ENCODE measurements at places on chromosomes 11 and 22.

GRCh38 chr22:42707496-42707895, 13.2 kb downstream of the A4GALT start:
- no peak for DNase-seq

DNA sequence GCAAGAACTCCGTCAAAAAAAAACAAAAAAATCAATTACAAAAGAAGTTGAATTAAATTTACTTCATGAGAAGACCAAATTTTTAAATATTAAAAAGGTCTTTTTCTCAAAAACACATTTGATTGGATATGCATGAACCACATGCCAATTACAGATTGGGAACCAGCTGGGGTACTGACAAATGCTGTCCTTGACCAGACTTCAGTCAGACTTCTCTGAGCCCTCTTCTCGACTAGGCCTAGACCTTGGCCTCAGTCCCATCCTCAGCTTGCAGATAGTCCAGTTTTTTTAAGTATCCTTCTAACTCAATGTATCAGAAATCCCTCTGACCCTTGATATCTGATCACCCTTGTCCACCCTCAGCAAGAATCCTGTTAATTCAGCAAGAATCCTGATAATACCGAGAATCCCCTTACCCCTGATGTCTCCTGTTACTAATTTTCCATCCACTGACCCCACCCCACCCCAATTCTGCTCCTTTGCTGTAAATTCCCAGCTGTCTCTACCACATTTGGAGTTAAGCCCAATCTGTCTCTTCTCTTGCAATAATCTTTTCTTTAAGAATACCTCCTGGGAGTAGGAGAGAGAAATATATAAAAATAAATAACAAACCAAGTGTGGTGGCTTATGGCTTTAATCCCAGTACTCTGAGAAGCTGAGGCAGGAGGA, 30.9 kb downstream of the OR4D9 start:
- DNase-seq: no peak

DNA sequence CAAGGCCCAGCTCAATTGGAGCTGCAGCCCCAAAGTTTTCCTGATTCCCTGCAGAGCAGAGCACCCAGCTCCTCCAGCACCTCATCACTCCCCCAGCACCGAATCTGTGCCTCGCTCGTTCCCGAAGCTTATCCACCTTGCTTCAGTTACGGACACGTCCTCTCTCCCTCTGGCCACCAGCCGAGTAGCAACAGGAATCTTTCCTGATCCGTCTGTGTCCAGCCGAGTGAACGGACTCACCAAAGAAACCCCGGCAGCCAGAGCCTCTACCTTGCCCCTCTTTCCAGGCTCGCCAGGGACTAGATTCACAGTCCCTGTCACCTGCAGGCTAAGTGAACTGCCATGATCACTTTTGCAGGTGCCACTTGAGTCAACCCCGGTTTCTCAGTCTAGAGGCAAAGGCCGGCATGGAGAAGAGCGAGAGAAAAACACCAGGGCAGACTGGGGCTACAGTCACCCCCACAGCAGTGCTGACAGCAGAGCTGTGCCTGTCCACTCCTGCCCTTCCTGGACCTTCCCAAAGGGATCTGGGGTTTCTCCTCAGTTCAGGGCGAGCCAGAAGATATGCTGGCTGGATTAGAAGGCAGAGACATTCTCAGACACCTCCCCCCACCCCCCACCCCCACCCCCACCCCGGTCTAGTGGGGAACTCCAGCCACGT, 32.3 kb downstream of the BID start:
- no peak for DNase-seq

DNA sequence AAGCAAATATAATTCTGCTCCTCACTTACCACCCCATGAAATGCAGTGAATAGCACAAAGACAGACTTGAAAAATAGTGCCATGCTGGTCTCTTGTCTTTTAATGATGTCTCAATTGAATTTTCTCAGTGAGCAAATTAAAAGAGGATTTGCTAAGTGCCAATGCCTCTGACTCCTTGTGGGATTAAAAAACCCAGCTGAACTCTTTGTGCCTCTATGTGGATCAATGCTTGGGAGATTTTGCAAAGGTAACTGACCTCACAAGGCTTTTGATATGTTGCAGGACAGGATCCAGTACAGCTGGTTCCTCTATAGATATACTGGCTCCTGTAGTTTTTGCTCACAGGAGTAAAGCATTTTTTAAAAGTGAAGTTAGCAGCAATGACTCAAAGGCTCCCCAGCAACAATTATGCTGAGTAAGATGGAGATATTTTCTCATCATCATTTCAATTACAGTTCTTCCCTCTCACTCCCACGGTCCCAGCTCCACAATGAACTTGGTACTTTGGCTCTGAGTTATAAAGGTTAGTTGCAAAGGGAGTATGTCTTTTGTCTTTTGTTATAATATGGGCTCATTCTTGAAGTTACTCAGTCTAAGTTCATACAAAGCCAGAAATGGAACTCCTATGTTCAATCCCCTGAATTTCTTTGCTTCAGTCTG, 471.5 kb downstream of the LRRC4C start:
- DNase-seq: no peak

GRCh38 chr11:12051287-12051662, 42.8 kb upstream of the DKK3 start:
- no peak for DNase-seq

GRCh38 chr11:18001191-18001590, 11.7 kb downstream of the SERGEF start:
- no peak for DNase-seq

DNA sequence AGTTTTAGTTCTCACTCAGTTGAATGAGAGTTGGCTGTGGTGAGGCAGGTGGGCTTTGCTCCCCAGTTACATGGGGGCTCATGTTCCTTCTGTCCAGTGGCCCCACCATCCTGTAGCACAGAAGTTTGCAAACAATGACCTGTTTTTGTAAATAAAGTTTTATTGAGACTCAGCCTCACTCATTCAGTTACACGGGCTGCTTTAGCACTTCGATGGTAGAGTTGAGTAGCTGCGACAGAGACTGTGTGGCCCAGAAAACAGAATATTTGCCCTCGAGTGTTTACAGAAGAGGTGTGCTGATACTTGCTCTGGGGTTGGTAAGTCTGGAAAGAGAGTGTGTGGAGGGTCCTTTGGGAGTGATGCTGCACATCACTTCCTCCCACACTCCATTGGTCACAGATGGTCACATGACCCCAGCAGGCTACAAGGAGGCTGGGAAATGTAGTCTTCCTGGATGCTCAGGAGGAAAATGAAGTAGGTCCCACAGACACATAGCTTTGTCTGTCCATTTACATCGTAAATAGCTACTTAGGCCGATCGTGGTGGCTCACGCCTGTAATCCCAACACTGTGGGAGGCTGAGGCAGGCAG, 34.6 kb downstream of the IFT27 start:
- no peak for DNase-seq
